Ascending aorta (tissue), 2 donors: ENCODE measurements at places on chromosomes 4 and X.

DNA sequence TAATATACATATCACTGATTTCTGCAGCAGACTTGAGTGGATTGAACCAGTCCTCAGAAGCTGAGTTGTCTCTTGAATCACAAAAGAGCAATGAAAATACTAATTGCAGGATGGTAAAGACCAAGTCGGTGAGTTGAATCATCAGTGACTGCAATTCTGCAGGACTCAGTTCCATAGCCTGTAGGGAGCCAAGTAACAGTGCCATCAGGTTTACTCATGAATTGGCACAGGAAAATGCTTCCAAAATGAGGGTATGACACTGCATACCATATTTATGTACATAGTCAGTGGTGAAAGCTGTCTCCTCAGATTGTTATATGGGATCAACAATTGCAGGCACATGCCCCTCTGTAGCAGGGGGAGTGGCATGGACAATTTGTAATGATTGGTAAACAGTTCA, 192.8 kb downstream of the CCNG2 start:
- no peak for DNase-seq

DNA sequence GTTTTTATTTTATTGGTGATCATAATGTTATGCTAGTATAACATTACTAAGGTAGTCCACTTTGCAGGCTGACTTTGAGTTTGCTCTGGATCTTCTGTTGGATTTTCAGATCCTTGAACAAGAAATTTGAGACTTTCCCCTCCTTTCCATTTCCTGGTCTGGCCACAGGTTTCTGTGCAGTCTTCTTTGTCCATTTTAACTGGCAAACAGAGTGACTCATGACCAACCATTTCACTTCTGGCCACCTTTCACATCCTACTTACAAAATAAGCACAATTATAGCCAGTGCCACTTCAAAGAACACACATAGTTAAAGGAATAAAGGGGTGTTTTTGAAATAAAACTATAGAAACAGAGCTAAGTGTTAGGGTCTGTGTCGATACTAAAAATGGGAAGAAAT, 8.4 kb downstream of the ANK2 start:
- DNase-seq, result no peak

DNA sequence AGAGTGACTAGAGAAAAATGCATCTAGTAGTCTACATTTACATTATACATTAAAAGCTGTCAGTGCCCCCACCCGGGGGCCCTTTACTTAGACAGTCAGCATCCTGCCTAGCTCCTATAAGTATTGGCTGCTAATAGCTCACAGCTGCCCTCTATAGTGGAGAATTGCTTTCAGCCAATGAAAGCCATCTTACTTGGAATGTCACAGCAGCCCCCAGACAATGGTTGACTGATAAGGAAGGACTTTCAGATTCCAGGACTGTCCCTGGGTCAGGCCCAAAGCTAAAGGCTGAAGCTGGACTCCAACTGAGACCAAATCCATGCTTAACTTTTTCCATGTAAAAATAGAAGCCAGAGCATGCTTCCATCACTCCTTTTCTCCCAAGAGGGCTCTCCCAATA, 196.9 kb downstream of the ANKRD50 start:
- no peak for DNase-seq

GRCh38 chr4:184815046-184815877, 10.5 kb downstream of the ACSL1 start:
- peak; percentile 80 for DNase-seq

GRCh38 chr4:76029300-76029699, 6.0 kb upstream of the CXCL10 start:
- DNase-seq, result no peak

- no peak for DNase-seq
Measured at GRCh38 chr4:121860121-121860520, 10.2 kb downstream of the BBS7 start.

DNA sequence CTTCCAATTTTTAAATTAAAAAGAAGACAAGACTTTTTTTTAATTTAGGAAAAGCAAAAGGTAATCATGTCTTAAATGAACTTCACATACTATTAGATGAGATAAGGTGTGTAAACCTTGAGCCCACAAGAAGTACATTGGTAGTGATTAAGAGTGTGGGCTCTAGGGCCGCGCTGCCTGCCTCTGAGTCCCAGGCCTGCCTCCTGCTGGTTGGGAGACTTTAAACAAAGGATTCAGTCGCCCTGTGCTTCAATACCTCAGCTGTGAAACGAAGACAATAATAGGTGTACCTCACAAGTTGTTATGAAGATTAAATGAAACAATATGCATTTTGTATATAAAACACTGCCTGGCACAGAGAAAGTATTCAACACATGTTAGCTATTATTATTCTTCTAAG, 95.9 kb upstream of the MYOZ2 start:
- DNase-seq, result no peak

GRCh38 chrX:41275661-41276609, 58.0 kb upstream of the DDX3X start:
- DNase-seq, result no peak
